ENCODE measurements at places on chromosomes 6 and 20. TPM values are rescaled to one million over a fixed set of nuclear protein-coding genes. Genes with fewer than 3 reads are reported as not detected.
A peak's percentile ranks its signal among the peaks of the same experiment; 100 is the strongest.

CLDN20 gene
- polyA plus RNA-seq: 4.3 TPM

PLA2G7 gene
- 1.2 TPM for polyA plus RNA-seq

DNA sequence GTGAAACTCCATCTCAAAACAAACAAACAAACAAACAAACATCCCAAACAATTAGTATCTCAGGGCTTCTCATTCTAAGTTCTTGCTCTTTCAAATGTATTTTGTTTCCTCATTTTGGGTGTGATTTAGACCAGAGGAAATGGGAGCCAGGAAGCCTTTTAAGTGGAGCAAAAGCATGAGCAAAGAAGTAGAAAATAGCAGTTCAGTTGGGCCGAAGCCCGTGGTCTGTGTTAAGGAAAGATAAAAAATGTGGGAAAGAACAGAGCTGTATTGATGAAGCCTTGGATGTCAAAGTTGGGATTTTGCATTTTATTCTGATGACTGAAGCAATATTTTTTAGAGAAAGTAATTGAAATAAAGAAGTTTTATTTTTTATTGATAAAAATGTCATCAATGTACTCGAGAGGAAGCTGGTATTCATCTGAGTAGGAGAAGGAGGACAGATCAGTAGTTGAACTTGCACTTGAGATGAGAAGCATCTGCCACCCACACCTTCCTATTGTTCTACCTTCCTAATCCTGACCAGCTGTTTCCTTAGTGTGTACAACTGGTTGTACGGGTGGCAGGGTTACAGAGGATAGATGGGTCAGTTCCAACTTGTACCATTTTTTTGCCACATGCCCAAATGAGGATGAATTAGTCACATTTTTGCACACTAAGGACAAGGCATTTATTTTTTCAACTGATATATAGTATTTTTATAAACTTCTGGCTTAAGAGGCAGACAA is 56.1 kb downstream of the KIAA0408 start:
- H3K4me1 ChIP-seq: no peaks in the 10 kb centered on the region
- no peak for DNase-seq
- no peak overlapping the region for H3K4me3 ChIP-seq
- H3K36me3 ChIP-seq: no peaks in the 10 kb centered on the region
- no peaks in the 10 kb centered on the region for H3K27me3 ChIP-seq

DNA sequence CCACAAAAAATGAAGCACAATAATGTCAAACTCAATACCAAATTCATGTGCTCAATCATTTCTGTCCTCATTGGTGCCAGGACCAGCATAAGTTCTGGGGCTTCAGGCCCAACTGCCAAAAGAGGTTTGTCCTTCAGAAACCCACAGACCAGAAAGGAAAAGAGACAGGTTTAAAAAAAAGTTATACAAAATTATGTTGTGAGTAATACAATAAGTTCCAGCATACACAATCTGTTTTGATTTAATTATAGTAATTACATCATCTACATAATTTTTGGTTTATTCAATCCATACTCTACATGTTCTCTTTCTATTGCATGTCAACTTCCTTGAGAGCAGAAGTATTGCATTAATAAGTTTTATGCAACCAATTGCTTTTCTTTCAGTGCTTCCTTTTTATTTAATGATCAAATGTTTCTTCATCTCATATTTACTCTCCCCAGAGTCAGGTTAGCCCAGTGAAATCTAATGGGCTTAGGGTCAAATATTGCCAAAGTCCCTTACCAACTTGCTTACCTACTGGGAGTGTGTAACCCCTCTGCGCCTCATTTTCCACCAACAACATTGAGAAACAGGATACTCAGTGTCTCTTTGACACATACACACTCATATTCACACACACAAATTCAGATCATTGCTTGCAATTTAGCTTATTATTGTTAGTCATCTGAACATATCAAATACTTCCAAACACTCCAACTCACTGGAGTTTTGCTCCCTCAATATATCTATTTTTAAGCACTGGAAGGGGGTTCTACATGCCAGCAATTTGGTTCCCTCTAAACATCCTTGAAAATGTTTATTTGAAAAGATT is 424.4 kb upstream of the MARCKS start:
- H3K4me1 ChIP-seq: peaks cover 21% of the 10 kb centered on the region
- H3K27me3 ChIP-seq: no peaks in the 10 kb centered on the region
- peak overlapping the region; percentile 39 for H3K27ac ChIP-seq
- no peak for DNase-seq

COL9A3 gene
- 50.6 TPM for polyA plus RNA-seq

- no peaks in the 10 kb centered on the region for H3K36me3 ChIP-seq
- no peaks in the 10 kb centered on the region for H3K27me3 ChIP-seq
- no peak overlapping the region for H3K4me3 ChIP-seq
- no peak for DNase-seq
- H3K27ac ChIP-seq: no peak overlapping the region
Measured at GRCh38 chr6:38322138-38322537, 317.6 kb downstream of the BTBD9 start.

DNA sequence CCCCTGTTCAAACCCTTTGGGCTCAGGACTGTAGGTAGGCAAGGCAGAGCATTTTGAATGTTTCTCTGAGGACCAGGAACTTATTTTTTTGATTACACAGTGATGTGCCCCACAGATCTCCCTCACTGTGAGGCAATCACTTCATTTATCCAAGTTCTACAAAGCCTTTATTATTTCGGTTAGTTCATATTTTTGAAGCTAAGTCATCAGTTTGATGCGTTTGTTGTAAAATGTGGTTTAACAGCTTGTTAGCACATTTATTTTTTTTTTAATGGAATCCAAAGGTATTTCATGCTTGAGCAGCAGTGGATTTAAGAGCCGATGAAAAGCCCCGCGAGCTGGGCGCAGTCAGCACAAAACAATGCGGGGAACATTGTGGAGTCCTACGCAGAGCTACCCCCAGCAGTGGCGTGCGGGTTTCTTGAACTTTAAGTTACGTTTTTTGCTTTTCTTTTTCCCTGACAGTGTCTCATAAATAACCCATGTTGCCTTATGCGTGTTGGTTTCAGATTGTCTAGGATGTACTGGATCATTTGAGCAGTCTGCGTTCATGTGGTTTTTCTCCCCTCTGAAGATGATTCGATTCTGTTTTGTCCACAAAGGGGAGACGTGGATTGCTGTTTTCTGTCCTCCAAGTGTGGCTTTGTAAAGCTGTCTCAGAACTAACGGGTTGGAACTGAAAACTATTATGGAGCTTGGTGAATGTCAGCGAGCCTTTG is 233.6 kb upstream of the BMP2 start:
- no peaks in the 10 kb centered on the region for H3K36me3 ChIP-seq
- H3K27me3 ChIP-seq: no peaks in the 10 kb centered on the region
